ENCODE measurements at places on chromosomes 6 and 20.

DNA sequence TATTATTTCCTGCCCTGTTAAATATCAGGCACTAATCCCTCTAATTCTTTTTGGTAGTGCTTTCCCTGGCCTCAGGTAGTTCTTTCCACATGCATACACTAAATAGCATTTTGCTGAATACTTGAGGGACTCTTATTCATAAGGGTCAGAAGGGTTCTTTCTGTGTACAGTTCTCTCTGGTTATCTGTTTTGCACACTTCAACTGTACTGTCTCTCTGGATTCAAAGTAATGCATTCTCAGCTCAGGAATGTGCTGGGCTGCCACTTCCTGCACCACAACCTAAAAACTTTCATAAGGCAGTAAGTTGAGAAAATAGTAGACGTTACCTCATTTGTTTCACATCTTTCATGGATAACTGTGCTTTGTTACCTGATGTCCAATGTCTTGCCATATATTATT is 32.1 kb downstream of the C6orf141 start:
- DNase-seq: no peak

- no peak for DNase-seq
Measured at GRCh38 chr6:152595499-152595898, 41.7 kb downstream of the SYNE1 start.

DNA sequence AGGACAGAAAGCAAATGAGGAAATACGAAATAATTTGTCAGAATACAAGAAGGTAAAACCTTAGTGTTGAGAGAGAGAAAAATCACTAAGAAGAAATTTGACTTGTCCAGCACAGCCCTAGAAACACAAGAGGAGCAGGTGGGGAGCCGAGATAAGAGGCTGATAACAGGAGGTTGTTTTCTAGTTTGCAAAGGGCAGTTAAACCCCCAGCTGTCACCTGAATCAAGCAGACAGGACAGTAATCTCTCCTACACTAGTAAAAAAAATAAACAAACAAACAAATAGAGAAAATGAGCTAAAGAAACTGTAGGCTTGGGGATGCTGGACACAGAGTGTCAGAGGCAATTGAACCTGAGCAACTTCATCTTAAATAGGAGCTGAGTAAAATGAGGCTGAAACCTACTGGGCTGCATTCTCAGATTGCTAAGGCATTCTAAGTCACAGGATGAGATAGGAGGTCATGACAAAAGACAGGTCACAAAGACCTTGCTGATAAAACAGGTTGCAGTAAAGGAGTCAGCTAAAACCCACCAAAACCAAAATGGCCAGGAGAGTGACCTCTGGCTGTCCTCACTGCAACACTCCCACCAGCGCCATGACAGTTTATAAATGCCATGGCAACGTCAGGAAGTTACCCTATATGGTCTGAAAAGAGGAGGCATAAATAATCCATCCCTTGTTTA is 40.4 kb downstream of the FAM184A start:
- DNase-seq: no peak

DNA sequence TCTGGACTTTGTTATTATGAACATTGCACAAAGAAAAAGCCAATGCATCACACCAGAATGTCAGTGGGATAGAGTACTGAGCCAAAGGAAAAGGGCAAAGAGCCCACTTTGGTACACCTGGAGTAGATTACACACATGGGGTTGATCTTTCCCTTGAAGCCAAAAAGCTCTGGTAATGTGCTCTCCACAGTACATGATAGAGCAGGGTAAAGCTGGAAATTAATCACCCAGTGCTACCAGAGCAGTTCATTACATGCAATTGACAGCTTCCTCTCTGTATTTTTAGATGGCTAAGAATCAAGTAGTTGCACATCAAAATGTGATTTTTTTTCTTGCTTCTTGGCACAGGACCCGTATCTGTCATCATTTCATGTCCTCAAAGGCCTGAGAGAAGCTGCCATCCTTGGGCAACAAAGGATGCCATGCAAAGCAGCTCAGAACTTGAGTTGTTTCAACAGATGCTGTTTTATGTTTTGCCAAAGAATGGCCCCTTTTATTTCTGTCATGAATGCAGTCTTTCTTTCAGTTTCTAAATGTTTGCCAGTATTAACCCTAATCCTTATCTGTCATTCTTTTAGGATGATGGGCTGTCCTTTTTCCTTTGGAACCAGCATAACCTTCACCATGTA is 88.1 kb downstream of the HDGFL1 start:
- no peak for DNase-seq

- DNase-seq: no peak
Measured at GRCh38 chr6:36099869-36100483, 30.3 kb upstream of the MAPK13 start.

DNA sequence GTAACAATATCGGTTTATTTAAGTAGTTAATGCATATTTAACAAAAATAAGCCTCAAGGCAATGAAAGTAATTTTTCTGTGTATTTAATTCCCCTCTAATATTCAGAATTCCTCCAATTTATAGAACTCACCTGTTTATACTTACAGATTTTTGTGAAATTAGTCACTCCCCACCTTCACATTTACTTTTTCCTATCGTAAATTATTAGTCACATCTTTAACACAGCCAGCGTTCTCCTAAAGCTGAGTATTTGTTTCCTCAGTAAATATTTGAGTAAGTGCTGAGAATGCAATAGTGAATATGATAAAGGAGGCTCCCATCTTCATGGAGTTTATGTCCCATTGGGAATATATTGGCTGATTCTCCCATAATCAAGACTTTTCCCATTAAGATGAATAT is 88.0 kb downstream of the SYCP2 start:
- no peak for DNase-seq

GRCh38 chr6:121666814-121667213 is 231.4 kb downstream of the GJA1 start:
- no peak for DNase-seq

DNA sequence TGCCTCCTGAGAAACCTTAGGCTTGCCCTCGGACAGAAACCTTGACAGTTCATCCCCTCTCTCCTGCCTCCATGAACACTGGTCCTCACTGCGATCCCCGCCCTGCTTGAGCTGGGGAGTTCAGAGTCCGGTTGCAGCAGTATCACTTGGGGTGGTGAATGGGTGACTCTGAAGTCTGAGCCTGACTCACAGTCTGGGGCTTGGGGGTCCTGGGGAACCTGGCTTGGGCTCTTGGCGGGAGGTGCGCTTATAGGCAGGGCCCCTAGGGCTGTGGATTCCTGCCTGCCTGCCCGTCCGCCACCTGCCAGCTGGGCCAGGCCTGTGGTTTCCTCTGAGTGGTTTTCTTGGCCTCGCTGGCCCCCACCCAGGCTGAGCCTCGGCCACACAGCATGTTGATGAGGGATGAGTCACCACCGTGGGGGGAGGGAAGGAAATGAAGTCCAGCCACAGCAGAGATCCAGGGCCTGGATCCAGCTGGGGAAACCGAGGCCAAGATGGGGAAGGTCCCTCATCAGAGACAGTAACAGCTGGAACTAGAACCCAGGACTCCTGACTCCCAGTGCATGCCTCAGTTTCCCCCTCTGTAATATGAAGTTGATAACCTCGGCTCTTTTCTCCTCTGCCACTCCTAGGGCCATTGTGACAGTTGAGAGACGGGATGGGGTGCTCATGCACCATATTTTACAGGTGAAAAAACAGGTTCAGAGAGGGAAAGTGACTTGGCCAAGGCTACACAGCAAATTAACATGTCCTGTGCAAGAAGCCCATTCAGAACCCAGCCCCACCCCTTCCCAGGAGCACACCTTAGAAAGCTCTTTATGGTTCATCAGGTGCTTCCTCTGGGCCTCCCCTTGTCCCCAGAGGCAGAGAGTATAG is 9.2 kb downstream of the FOXS1 start:
- peak; percentile 50 for DNase-seq

DNA sequence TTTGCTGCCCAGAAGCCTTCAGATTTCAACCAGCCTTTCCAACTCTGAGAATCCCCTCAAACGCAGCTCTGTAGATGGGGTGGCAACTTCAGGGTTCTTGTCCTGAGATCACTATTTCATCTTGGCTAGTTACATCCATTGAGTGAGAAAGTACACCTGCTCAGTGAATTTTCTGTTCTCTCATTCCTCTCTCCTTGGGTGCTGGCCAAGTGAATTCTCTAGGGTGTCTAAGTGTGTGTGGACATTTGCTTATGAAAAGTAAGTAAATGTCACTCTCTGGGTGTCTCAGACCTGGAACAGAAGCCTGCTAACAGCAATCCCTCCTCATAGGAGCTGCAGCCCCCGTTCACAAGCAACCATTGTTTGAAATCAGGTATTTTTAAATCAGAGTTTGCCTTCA is 3.8 kb downstream of the RIN2 start:
- DNase-seq: no peak

GRCh38 chr6:115909923-115910546 is 150.7 kb downstream of the FRK start:
- no peak for DNase-seq

DNA sequence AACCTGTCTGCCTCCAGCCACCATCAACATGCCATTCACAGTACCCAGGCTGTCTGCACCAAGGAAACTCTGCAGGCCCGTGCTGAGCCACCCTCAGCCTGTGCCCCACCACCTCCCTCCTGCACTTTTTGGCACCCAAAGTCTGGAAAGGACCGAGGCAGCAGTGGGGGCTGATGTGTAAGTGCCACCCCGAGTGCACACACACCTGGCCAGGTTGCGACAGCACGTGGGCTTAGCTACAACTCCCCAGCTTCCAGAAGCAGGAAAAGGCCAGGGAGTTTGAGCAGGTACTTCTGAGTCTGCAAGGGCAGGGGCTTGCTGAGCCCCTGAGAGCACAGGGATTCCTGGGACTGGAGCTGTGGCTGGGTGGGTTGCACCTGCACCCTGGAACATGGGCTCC is 303.3 kb upstream of the OPRM1 start:
- DNase-seq: no peak

- DNase-seq: no peak
Measured at GRCh38 chr6:42710316-42710715, 12.1 kb downstream of the PRPH2 start.

DNA sequence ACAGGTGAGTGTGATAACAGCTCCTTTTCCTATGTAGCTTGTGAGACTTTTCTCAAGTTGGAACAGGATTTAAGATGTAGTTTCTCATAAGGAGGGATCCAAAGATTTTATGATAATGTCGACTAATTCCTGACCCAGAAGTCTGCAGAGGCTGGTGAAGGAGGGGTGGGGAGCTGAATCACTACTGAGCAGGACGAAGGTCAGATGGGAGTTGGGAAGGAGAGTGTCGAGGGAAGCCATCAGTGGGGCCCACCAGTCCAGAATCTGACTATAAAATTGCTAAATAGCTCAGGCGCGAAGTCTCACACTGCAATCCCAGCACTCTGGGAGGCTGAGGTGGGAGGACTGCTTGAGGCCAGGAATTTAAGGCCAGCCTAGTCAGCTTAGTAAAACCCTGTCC is 32.3 kb upstream of the CDYL start:
- no peak for DNase-seq

DNA sequence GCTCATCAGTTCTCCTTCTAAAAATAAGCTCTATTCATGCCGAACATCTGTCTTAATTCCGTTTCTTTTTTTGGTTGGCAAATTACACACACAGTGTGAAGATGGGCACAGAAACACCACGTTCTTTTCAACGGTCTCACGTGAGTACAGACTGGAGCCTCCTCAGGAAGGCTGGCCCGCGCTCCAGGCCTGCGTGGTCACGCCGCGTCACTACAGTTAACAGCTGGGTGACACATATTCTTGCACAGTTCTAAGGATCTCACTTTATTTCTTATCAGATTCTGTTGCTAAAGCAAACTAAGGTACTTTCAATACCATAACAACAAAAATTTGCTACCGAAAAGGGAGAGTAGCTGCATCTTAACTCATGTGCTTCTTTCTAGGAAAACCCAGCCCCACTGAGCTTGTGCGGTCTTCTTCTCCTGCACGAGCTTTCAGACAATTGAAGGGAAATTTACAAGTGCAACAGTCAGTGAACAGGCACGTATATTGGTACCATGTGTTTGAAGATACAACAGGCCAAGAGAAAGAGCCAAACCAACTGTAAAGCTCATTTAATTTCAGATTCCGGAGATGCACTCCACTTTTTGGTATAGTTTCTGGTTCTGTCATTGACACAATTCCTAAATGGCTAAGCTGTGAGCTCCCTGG is 55.6 kb upstream of the MPC1 start:
- DNase-seq: no peak

GRCh38 chr6:81876971-81877370 is 124.5 kb upstream of the TENT5A start:
- DNase-seq: no peak

DNA sequence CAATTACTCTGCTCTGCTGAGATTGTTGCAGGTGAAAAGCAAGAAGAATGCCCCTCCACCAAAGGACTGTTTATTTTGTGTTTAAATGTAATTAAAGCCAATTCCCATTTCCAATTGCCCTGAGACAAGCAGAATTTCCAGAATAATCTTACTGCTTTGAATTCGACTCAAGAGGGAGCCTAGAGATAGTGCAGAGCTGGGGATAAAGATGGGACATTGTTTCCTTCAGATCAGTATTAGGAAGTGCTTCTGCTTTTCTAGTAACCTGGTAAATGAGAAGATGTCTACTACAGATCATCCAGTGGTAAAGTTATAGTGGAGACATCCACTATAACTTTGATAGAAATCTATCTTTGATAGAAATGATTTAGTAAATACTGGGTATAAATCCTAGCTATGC is 326.9 kb downstream of the UBE3D start:
- no peak for DNase-seq

DNA sequence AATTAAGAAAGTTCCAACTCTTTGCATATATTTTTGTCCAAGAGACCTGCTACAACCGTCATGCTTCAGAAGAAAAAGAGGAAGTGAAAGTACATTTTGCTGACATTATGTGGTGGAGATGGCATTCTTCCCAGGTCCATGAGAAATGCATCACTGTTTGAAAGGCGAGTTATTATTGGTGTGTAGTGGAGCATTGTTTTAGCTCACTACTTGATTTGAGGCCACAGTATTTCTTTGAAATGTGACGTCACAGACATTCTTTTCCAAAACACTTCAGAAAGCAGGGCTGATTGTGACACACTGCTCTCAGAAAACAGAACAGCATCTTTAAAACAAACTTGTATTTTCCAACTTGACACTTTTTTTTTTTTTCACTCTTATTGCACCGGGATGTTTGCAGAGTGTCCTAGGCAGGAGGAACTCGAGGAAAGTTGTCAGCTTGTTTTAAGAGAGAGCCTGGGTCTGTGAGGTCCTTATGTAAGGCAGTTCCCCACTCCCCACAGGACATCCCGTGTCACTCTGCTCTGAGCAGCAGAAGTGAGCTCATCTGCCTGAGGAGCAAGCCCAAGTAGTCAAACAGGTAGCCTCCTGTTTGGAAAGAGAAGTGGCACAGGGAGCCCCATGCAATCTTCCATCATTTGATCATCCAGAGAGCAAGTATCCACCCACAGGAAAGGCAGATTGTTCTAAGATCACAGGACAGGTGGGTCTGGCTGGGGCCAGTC is 1.1 kb downstream of the SPTLC3 start:
- DNase-seq: no peak

GRCh38 chr20:9498322-9498721 is 16.1 kb upstream of the LAMP5 start:
- no peak for DNase-seq

GRCh38 chr6:48775157-48775556 is 664.2 kb upstream of the PTCHD4 start:
- no peak for DNase-seq

All from stimulated activated CD8-positive, alpha-beta memory T cell treated with anti-CD3 and anti-CD28 coated beads, Interleukin-4, amount 100 ng/mL, for 48 hours (primary cell).